ENCODE measurements at places on chromosomes 5 and 9. TPM values are rescaled to one million over a fixed set of nuclear protein-coding genes. Genes with fewer than 3 reads are reported as not detected.

NOP16 gene
- 84.5 TPM for total RNA-seq

ACTBL2 gene
- 0.45 TPM for total RNA-seq

NMUR2 gene
- 178 TPM for total RNA-seq

TLX3 gene
- 6.5 TPM for total RNA-seq

CTNND2 gene
- total RNA-seq: 19.6 TPM

RMRP gene
- 8,471 TPM for total RNA-seq

KIF4B gene
- total RNA-seq: not detected

PTGDS gene
- total RNA-seq: not detected

MSX2 gene
- 10.4 TPM for total RNA-seq

CARTPT gene
- total RNA-seq: not detected

PDZD2 gene
- 0.76 TPM for total RNA-seq

CTSL gene
- 42.9 TPM for total RNA-seq

SHOC1 gene
- not detected for total RNA-seq

BTNL8 gene
- total RNA-seq: not detected

CD14 gene
- total RNA-seq: 1.1 TPM

GPR151 gene
- total RNA-seq: not detected

CNOT6 gene
- 57.1 TPM for total RNA-seq

CCDC183 gene
- 0.38 TPM for total RNA-seq

FOXI1 gene
- total RNA-seq: not detected

MYOT gene
- not detected for total RNA-seq

FBLL1 gene
- 4.9 TPM for total RNA-seq

SNX24 gene
- 16.1 TPM for total RNA-seq

ADGRD2 gene
- not detected for total RNA-seq

SPATA31E1 gene
- total RNA-seq: not detected

RELL2 gene
- total RNA-seq: 12.5 TPM

PCDHGA11 gene
- 2.3 TPM for total RNA-seq

TPD52L3 gene
- total RNA-seq: not detected

CXCL14 gene
- not detected for total RNA-seq

PCDHB10 gene
- total RNA-seq: 1.2 TPM

MCTP1 gene
- total RNA-seq: 28.4 TPM

RETREG1 gene
- 12.0 TPM for total RNA-seq
